ENCODE measurements at places on chromosomes 3 and 15. TPM values are rescaled to one million over a fixed set of nuclear protein-coding genes. Genes with fewer than 3 reads are reported as not detected.

DNA sequence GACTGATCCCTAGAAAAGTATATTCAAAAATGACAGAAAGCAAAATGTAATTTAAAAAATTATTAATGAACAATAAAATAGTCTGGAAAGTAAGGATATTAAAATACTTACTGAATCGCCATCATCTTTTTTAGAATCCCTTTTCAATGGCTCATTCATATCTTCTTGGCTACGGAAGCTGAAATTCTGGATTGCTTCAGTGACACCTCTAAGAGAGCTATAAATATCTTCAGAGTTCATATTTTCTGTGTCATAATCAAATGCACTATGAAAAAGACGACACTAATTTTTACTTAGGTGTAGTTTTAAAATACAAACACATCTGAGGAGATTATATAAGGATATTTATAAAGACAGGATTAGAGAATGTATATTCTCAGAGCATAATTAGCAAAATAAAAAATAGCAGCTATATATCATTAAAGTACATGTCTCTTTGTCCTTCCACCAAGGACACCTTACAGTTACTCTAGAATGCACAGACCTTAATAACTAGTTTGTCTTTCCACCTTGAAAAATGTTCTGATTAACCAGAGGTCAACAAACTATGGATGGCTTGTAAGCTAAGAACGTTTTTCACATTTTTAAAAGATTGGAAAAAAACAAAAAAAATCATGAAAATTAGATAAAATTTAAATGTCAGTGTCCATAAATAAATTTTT lies 98.6 kb upstream of the UBP1 start:
- no peak for DNase-seq

DNA sequence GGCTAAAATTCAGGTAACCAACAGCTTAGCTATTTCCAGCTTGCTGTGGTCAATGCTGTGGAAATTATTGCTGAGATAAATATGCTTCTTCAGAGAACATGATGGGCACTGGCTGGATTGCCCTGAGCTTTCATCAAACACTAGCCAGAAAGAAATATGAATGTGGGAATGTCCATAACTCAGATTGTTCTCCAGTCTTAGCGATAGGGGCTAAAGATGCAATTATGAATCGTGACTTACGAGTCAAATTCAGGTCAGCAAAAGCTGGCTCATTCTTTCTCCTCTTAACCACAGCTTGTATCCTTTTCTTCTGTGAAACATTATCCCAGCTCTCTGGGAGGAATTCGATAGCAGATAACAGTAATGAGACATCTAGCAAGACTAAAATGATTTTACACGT lies 307.6 kb downstream of the RYR3 start:
- DNase-seq = no peak

GRCh38 chr3:25665315-25666280 lies 891 bp upstream of the TOP2B start:
- DNase-seq = no peak

DNA sequence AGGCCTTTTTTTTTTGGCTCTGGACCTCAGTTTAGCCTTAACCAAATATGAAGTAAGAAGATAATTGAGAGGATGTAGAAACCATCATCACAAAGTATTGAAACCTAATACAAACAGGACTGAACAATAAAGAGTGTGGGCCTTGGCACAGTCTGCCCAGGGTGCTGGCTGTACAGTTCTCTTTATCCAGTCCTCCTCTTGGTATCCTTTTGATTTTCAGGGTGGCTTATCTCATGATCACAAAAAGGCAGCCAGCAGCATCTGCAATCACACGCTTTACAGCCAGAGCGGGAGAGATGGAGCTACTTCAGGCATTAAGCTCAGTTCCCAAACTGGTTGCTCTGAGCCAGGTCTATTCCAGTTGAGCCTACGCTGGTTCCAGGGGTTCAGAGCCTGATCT lies 239.7 kb downstream of the RPLP1 start:
- no peak for DNase-seq

Gene KBTBD12
- not detected for polyA plus RNA-seq

Gene PRICKLE2
- not detected for polyA plus RNA-seq
